ENCODE measurements at places on chromosomes 1 and 21.
A peak's percentile ranks its signal among the peaks of the same experiment; 100 is the strongest.

GRCh38 chr1:234963904-234964702 is 164.5 kb downstream of the TOMM20 start:
- DNase-seq: no peak

DNA sequence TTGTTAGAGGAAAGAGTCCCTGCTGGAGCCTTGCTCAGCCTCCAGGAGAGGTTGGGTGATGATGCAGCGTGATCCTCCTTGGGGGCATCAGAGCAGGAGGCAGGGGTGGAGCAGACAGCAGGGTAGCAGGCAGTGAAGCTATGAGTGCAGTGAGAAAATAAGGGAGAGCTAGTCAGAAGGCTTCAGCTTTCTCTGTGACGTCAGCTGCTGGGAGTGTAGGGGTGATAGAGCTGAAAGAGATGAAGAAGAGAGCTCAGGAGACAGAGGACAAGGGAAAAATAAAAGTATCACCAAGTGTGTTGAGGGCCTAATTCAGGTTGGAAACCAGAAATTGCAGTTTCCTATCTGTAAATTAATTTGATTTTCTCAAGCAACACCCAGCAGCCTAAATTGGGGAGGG is 2.2 kb upstream of the ADAM30 start:
- DNase-seq: no peak

DNA sequence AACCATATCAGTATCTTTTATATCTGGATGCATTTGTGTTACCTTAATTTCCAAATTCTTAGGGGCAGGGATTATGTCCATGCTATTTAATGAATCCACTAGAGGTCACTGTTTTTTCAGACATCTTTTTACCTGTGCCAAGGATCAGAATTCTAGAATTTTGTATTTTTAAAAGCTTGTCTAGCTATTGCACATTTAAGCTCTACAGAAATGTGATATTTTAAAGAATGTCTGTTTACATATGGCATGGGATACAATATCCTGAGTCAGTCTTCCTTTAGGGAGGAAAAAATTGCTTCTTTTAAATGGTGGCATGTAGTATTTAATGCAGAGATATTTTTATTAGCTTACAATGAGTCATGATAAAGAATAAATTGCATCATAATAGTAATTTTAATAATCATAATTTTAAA is 11.3 kb downstream of the RPAP2 start:
- peak; percentile 22 for DNase-seq

GRCh38 chr1:35319988-35320713 is 51.6 kb downstream of the ZMYM4 start:
- no peak for DNase-seq

- DNase-seq: peak; percentile 17
These were observed 57.6 kb downstream of the LDLRAD2 start for GRCh38 chr1:21869620-21870121.

DNA sequence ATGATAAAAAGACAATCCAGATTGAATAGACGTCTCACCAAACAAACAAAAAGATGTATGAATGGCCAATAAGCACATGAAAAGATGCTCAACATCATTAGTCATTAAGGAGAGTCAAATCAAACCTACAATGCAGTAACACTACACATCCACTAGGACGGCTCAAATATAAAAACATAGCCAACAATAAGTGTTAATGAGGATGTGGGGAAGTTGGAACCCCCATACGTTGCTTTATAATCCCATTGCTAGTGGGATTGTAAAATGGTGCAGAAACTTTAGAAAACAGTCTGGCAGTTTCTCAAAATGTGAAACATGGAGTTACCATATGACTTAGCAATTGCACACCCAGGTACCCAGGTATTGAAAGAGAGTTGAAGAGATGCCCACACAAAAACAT is 14.7 kb upstream of the IL24 start:
- DNase-seq: no peak

DNA sequence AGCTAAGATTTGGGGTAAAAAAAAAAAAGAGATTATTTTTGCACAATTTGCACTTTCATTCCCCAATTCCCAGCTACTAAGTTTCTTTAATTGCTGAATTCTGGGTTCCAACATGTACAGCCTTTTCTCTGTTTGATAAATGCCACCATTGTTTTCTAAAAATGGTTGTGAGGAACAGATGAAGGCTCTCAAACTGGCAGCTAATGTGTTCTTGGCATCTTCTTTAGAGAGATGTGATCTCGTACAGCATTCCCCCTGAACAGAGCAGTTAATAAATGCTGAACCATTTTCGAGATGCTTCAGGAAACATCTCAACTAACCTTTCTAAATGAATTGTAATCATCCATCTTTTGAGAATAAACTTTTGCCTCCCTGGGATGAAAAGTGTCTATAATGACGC is 107.9 kb upstream of the DYNLT5 start:
- DNase-seq: no peak

- no peak for DNase-seq
These were observed 77.4 kb downstream of the NDUFS5 start for GRCh38 chr1:39103328-39104157.

GRCh38 chr1:182035097-182035770 is 26.3 kb downstream of the ZNF648 start:
- DNase-seq: no peak
